ENCODE measurements at places on chromosomes 4 and X. TPM values are rescaled to one million over a fixed set of nuclear protein-coding genes. Genes with fewer than 3 reads are reported as not detected.

The UBA1 gene
- 75.2 TPM for total RNA-seq

The ZDHHC15 gene
- 0.17 TPM for total RNA-seq

The TMA16 gene
- 21.1 TPM for total RNA-seq

The STATH gene
- total RNA-seq, result not detected

The KLB gene
- total RNA-seq, result not detected

The SCOC gene
- total RNA-seq, result 40.1 TPM

Data from fibroblast of lung (primary cell).